Endothelial cell (in vitro differentiated cells): ENCODE measurements at places on chromosomes 1 and 21. TPM values are rescaled to one million over a fixed set of nuclear protein-coding genes. Genes with fewer than 3 reads are reported as not detected.

DNA sequence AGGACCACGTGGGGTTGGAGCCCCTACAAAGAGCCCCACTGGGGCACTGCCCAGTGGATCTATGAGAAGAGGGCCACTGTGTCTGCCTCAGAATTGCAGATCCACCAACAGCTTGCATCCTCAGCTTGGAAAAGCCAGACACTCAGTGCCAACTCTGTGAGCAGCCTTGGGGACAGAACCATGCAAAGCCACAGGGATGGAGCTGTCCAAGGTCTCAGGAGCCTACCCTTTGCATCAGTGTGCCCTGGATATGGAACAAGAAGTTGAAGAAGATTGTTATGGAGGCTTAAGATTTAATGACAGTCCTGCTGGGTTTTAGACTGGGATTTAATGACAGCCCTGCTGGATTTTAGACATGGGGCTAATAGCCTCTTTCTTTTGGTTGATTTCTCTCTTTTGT, 1670.9 kb downstream of the PLA2G4A start:
- H3K27me3 ChIP-seq: no peaks in the 10 kb centered on the region
- no peak overlapping the region for H3K27ac ChIP-seq
- no peaks in the 10 kb centered on the region for H3K36me3 ChIP-seq
- no peak overlapping the region for H3K4me3 ChIP-seq

DNA sequence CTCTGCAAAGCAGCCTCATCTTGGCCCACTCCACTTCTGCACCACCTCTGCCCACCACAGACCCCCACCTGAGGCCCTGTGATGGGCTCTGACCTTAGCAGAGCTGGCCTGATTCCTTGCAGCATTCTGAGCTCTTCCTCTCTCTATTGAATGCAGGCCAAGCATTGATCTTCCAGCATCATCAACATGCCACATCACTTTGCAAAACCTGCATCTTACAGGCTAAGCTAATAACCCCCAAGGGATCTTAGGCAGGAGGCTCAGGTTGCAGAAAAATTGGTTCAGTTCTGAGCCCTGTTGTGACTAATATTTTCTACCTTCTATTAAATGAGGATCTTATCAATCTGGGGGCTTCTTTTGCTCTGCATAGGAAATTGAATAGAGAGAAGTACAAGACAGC, 78.7 kb downstream of the ATP1A1 start:
- no peak overlapping the region for H3K27ac ChIP-seq
- no peaks in the 10 kb centered on the region for H3K36me3 ChIP-seq
- no peaks in the 10 kb centered on the region for H3K27me3 ChIP-seq
- no peak overlapping the region for H3K4me3 ChIP-seq
- peaks cover 2% of the 10 kb centered on the region for H3K4me1 ChIP-seq
- no peak for DNase-seq

- H3K27me3 ChIP-seq: no peaks in the 10 kb centered on the region
- no peak overlapping the region for H3K4me3 ChIP-seq
- no peak overlapping the region for H3K27ac ChIP-seq
- H3K36me3 ChIP-seq: peaks cover 6% of the 10 kb centered on the region
- H3K4me1 ChIP-seq: no peaks in the 10 kb centered on the region
Observed at GRCh38 chr1:159077120-159077961, 775 bp upstream of the AIM2 start.

The S100A5 gene
- total RNA-seq: not detected

The FAM167B gene
- 1.4 TPM for total RNA-seq

The DHRS3 gene
- 5.7 TPM for total RNA-seq

The CCDC185 gene
- total RNA-seq: not detected

DNA sequence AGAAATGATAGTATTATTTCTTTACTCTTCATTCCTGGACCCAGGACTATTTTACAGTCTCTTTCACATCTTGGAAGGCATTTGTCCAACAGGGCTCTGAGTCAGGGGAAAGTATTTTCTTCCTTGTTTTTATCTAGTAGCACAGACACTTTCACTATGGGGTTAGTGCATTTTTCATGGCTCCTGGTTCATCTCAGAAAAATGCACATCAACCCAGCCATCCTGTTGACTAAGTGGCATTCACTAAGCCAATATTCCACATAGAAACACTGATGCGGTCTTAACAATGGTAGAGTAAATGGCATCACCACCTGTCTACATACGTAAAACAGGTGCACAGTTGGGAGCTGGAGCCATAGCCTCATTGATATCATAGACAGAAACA, 87.4 kb upstream of the C1orf21 start:
- H3K4me3 ChIP-seq: no peak overlapping the region
- peaks cover 2% of the 10 kb centered on the region for H3K4me1 ChIP-seq
- H3K27ac ChIP-seq: no peak overlapping the region
- no peaks in the 10 kb centered on the region for H3K27me3 ChIP-seq
- DNase-seq: no peak

GRCh38 chr21:21971384-21971783, 973.2 kb downstream of the NCAM2 start:
- H3K4me3 ChIP-seq: no peak overlapping the region
- no peaks in the 10 kb centered on the region for H3K36me3 ChIP-seq
- H3K4me1 ChIP-seq: no peaks in the 10 kb centered on the region
- no peak overlapping the region for H3K27ac ChIP-seq

- peaks cover 1% of the 10 kb centered on the region for H3K36me3 ChIP-seq
- no peaks in the 10 kb centered on the region for H3K27me3 ChIP-seq
- H3K4me3 ChIP-seq: no peak overlapping the region
- DNase-seq: no peak
- H3K27ac ChIP-seq: no peak overlapping the region
Observed at GRCh38 chr1:45843474-45843905, 40.1 kb downstream of the MAST2 start.

DNA sequence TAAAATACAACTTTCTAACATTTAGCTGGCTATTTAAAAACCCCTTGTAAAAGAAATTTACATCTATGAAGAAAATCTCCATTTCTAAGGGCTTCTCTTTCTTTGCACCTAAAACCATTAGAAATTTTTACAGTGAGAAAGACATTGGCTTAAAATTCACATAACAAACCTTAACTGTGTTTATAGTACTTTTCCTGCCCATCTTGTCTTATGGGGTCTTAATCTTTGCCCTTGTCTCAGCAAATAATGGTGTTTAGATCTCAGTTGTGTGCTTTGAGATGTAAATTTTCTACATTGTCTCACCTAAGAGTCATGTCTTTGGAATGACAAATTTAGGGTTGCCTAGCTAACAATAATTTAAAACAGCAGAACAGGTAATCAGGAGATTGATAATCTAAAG, 71.5 kb downstream of the DDAH1 start:
- no peak overlapping the region for H3K4me3 ChIP-seq
- no peaks in the 10 kb centered on the region for H3K4me1 ChIP-seq
- no peaks in the 10 kb centered on the region for H3K27me3 ChIP-seq
- no peaks in the 10 kb centered on the region for H3K36me3 ChIP-seq
- H3K27ac ChIP-seq: no peak overlapping the region

GRCh38 chr1:19559641-19560040, 74.3 kb upstream of the CAPZB start:
- H3K4me3 ChIP-seq: no peak overlapping the region
- no peaks in the 10 kb centered on the region for H3K27me3 ChIP-seq
- no peaks in the 10 kb centered on the region for H3K36me3 ChIP-seq
- no peak overlapping the region for H3K27ac ChIP-seq
- H3K4me1 ChIP-seq: no peaks in the 10 kb centered on the region

GRCh38 chr1:234727018-234727940, 117.3 kb upstream of the IRF2BP2 start:
- peaks cover 89% of the 10 kb centered on the region for H3K4me1 ChIP-seq
- no peak overlapping the region for H3K4me3 ChIP-seq

The APOBEC4 gene
- not detected for total RNA-seq

The AMY2A gene
- total RNA-seq: not detected

GRCh38 chr21:42846221-42846620, 33.1 kb downstream of the WDR4 start:
- peaks cover 19% of the 10 kb centered on the region for H3K27me3 ChIP-seq
- peaks cover 2% of the 10 kb centered on the region for H3K4me1 ChIP-seq
- DNase-seq: no peak
- no peak overlapping the region for H3K4me3 ChIP-seq
- no peak overlapping the region for H3K27ac ChIP-seq
- H3K36me3 ChIP-seq: peaks cover 48% of the 10 kb centered on the region

The CD101 gene
- total RNA-seq: 0.10 TPM

The ERICH3 gene
- total RNA-seq: 2.8 TPM

The CNR2 gene
- total RNA-seq: not detected

GRCh38 chr1:213622365-213623063, 365.3 kb upstream of the PROX1 start:
- H3K27me3 ChIP-seq: no peaks in the 10 kb centered on the region
- no peak overlapping the region for H3K4me3 ChIP-seq
- no peak for DNase-seq
- no peaks in the 10 kb centered on the region for H3K36me3 ChIP-seq
- no peaks in the 10 kb centered on the region for H3K4me1 ChIP-seq

GRCh38 chr1:24387636-24388175, 25.9 kb downstream of the STPG1 start:
- peaks cover 4% of the 10 kb centered on the region for H3K36me3 ChIP-seq
- H3K4me3 ChIP-seq: no peak overlapping the region
- H3K4me1 ChIP-seq: peaks cover 18% of the 10 kb centered on the region

GRCh38 chr1:78060857-78061563, 15.2 kb downstream of the GIPC2 start:
- no peaks in the 10 kb centered on the region for H3K27me3 ChIP-seq
- no peaks in the 10 kb centered on the region for H3K36me3 ChIP-seq
- H3K4me1 ChIP-seq: peaks cover 23% of the 10 kb centered on the region
- no peak overlapping the region for H3K4me3 ChIP-seq

The SLC50A1 gene
- total RNA-seq: 43.9 TPM

The DMRTA2 gene
- total RNA-seq: not detected

DNA sequence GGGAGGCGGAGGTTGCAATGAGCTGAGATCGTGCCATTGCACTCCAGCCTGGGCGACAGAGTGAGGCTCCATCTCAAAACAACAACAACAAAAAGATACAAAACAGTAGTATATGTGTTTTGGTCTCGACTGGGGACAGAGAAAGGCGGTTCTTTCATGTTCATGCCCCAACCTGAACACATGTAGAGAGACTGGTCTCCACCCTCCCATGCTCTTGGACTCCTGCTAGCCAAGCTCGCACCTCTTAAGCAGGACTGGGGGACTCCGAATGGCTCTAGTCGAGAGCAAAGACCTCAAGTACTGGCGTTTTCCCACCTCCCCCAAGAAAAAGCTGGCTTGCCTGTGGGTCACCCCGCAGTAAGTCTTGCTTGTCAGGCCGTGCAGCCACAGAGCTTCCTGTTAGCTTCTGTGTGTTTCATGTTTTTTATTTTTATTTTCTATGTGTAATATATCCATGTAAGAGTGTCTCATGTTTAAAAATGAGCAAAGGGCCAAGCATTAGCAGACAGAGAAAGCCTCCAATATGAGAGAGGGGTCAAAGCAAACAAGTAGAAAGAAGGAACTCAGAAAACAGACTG, 91.6 kb downstream of the SCCPDH start:
- H3K4me1 ChIP-seq: no peaks in the 10 kb centered on the region
- peaks cover 9% of the 10 kb centered on the region for H3K27me3 ChIP-seq
- no peak overlapping the region for H3K4me3 ChIP-seq
- peaks cover 8% of the 10 kb centered on the region for H3K36me3 ChIP-seq
- no peak for DNase-seq

The ZNF695 gene
- 3.2 TPM for total RNA-seq

DNA sequence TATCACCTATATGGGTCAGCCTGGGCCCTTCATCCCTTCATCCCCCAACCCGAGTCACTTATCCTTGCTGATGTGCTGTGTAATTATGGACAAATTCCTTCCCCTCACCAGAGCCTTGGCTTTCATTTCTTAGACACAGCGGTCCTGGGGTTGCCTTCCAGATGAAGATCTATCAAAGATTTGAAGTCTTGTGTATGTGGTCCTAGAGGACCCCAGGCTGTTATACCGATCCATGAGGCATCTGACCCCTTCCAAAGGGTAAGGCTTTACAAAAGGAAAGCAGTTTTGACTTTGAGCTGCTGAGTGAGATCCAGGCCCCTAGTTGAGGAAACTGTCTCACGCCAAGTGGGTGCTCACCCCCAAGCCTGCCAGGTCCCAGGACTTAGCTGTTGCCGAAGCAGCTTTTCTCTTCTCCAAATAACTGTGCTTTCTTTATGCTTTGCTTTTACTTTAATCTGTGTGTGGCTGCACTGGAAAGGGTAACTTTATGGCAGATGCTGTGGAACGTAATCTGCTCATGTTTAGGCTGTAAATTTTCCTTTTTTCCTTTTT, 37.6 kb downstream of the MAN1C1 start:
- H3K36me3 ChIP-seq: no peaks in the 10 kb centered on the region
- peaks cover 16% of the 10 kb centered on the region for H3K4me1 ChIP-seq
- H3K27me3 ChIP-seq: peaks cover 1% of the 10 kb centered on the region
- H3K27ac ChIP-seq: no peak overlapping the region
- no peak for DNase-seq

DNA sequence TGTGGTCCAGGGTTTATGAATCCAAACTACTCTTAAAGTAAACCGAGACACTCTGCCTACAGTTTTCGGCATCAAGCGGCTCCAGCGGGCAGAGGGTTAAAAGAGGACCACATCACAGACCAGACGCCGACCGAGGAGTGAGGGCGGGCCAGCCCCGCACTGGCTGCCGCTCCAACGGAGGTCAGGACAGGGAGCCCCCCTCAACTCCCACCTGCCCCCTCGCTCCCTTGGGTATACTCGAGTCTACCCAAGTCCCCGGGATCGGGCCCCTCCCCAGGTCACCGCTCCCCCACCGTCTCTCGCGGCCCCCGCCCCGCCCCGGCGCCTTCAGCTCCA, 312 bp downstream of the ARNT start:
- no peak for DNase-seq
- H3K36me3 ChIP-seq: no peaks in the 10 kb centered on the region
- peaks cover 14% of the 10 kb centered on the region for H3K4me1 ChIP-seq
- H3K4me3 ChIP-seq: peak overlapping the region; percentile 99
- H3K27ac ChIP-seq: peak overlapping the region; percentile 52

DNA sequence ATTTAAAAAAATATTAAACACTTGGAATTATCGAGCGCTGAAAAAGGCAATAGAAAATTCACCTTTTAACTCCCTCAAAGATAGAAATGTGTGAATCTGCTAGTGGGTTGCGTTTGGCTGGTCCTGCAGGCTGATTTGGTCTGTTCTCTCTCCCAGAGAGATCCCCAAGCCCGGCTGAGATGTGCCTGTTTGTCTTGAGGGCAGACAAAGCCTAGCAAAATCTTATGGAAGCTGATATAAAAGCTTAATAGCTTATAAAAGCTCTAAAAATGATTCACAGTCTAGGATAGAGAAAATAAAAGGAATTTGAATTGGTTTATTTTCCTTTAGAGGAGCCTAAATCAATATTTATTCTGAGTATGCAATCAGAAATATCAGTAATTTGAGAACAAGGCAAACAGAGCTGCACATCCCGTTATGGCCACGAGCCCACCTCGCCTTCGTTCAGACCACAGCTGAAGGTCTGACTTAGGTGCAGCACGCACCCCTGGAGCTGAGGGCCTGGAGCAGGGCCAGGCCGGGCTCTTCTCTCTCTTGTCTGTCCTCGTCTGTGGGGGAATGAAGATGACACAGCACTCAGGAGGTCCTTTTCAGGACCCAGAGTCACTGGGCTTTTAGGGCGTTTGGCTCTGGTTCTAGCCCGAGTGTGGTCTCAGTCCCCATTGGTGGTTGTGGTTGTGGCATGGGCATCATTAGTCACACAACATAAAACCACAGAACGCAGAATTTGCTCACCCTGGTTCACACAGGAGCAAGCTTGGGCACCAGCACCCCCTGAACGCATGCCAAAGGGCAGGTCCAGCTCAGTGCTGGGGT, 18.6 kb downstream of the PDE9A start:
- no peak overlapping the region for H3K4me3 ChIP-seq
- H3K27ac ChIP-seq: no peak overlapping the region
- H3K27me3 ChIP-seq: peaks cover 8% of the 10 kb centered on the region
- no peak for DNase-seq
- H3K36me3 ChIP-seq: peaks cover 8% of the 10 kb centered on the region

- H3K27me3 ChIP-seq: peaks cover 5% of the 10 kb centered on the region
- DNase-seq: no peak
- peaks cover 11% of the 10 kb centered on the region for H3K4me1 ChIP-seq
- H3K36me3 ChIP-seq: no peaks in the 10 kb centered on the region
- peak overlapping the region; percentile 96 for H3K4me3 ChIP-seq
- H3K27ac ChIP-seq: peak overlapping the region; percentile 8
Observed at GRCh38 chr1:33036051-33036525, 595 bp downstream of the AK2 start.

The SPATA1 gene
- total RNA-seq: 1.2 TPM
